Left renal pelvis (tissue), 4 donors: ENCODE measurements at places on chromosomes 12 and 14. TPM values are rescaled to one million over a fixed set of nuclear protein-coding genes. Genes with fewer than 3 reads are reported as not detected.

DNA sequence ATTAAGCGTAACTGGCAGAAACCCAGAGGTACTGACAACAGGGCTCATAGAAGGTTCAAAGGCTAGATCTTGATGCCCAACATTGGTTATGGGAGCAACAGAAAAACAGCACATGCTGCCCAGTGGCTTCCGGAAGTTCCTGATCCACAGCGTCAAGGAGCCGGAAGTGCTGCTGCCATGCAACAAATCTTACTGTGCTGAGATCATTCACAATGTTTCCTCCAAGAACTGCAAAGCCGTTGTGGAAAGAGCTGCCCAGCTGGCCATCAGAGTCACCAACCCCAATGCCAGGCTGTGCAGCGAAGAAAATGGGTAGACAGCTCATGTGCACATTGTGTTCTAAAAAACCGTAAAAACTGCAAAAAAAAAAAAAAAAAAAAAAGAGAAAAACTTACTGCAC, 192.3 kb downstream of the MON2 start:
- no peak for DNase-seq

GRCh38 chr12:25107920-25108319, 87.0 kb downstream of the DNAI7 start:
- no peak for DNase-seq

Gene WSCD2
- 10.8 TPM for polyA plus RNA-seq

DNA sequence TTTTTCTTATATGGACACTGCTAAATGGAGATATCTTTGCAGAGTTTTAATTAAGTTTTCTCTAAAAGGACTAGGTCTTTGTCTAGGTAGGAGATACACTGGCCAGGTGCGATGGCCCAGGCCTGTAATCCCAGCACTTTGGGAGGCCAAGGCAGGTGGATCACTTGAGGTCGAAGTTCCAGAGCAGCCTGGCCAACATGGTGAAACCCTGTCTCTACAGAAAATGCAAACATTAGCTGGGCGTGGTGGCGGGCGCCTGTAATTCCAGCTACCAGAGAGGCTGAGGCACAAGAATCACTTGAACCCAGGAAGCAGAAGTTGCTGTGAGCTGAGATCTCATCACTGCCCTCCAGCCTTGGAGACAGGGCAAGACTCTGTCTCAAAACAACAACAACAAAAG, 17.1 kb upstream of the CERS5 start:
- no peak for DNase-seq

Gene ARPC3
- 312 TPM for polyA plus RNA-seq

- DNase-seq, result no peak
Measured at GRCh38 chr14:91402771-91403600, 14.6 kb downstream of the CCDC88C start.

DNA sequence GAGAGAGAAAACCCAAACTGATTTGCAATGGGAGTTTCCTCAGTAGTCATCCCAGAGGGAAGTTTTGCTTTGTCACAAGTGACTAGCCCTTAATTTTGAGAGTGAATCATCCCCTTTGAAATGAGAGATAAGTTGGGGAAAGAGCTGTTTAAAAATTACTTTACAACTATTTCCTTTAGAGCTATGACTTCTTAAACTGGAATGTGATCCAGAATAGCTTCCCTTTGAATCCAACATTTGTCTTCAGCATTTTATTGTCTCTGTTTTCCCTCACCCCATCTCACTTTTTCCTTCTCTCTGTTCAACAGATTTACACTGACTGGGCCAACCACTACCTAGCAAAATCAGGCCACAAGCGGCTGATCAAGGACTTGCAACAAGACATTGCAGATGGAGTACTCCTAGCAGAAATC, 109.3 kb downstream of the NAV3 start:
- no peak for DNase-seq

Gene BAZ2A
- polyA plus RNA-seq, result 56.3 TPM

Gene TRIP11
- polyA plus RNA-seq, result 36.3 TPM

Gene KLRF2
- polyA plus RNA-seq, result not detected

GRCh38 chr12:157644-158043, 56.3 kb downstream of the SLC6A12 start:
- DNase-seq, result no peak

Gene RNU4-1
- polyA plus RNA-seq, result not detected

Gene POTEM
- polyA plus RNA-seq, result not detected

DNA sequence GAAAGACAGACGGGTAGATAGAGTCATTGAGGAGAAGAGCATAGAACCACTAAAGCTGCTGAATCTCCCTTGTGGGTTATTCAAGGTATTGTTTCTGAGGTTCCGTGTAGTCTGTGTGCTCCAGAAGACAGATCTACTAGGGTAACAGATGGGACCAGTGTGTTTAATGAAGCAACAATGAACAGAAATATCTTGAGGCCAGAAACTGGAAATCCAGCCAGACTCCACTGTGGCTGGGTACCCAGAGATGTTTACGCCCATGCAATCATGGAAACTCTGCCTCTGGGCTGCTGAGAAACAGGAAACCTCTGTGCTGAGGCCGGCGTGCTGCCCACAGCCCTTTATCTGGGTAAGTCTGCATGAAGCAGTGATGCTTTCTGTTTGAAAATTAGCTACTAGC, 8.3 kb downstream of the PROX2 start:
- DNase-seq, result no peak

DNA sequence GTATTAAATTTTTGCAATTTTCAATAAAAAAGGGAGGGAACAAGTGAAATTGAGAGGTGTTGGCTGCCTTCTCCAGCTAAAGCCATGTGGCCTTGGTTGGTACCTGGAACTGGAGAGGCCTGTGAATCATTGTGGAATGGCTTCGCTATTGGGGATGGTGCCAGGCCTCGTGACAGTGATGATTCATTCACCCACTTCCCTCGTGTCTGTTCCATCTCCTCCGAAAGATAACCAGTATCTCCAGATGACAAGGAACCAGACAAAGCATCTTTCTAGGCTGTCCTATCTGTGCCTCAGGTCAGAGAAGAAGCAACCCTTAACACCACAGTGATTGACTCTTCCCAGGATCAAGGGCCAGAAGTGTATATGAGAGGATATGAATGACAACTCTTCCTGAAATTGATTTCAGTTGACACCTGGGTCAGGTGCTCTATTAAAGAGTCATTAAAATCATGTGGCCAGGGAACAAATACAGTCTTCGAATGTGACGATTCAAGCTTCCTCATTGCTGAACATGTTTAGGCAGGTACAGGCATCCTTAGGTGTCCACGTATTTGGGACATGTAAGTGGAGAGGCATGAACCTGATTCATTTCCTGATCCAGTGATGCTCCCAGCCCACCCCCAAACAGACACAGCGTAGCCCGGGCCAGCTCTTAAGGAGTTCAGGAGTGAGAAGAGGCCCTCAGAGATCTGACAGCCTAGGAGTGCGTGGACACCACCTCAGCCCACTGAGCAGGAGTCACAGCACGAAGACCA, at the start of gene RNASE7:
RNASE7 (plus strand) TSS at position 687 of the 758 bp plus-strand sequence. CDS start 631 bp downstream, outside the sequence.
- no peak for DNase-seq
